ENCODE measurements at places on chromosomes 5 and 9. TPM values are rescaled to one million over a fixed set of nuclear protein-coding genes. Genes with fewer than 3 reads are reported as not detected.

DNA sequence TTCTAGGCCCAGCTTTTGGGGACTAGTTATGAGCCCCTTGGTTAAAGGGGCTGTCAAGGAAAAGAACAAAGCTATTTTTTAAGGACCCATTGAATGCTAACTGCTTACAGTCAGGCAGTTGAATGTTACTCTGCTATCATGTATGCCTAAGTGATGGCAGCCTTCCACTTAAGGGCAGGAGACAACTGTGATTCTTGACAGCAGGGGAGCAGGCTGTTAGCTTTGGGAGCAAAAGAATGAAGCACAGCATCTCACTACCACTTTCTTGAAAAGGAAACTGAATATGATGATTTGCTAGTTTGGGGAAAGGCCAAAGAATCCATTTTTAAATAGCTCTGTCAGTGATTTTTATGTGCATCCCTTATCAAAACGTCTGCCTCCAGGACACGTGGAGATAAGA, 221.6 kb downstream of the SH3GL2 start:
- DNase-seq, result no peak

GRCh38 chr9:107994648-107995047, 505.1 kb upstream of the KLF4 start:
- no peak for DNase-seq

Gene TRIP13
- total RNA-seq, result 1.2 TPM

Gene LURAP1L
- total RNA-seq, result 21.7 TPM

Gene PFN3
- total RNA-seq, result not detected

- no peak for DNase-seq
These were observed 125.0 kb upstream of the SLC12A2 start for GRCh38 chr5:127958421-127959011.

Gene KLF9
- total RNA-seq, result 105 TPM

DNA sequence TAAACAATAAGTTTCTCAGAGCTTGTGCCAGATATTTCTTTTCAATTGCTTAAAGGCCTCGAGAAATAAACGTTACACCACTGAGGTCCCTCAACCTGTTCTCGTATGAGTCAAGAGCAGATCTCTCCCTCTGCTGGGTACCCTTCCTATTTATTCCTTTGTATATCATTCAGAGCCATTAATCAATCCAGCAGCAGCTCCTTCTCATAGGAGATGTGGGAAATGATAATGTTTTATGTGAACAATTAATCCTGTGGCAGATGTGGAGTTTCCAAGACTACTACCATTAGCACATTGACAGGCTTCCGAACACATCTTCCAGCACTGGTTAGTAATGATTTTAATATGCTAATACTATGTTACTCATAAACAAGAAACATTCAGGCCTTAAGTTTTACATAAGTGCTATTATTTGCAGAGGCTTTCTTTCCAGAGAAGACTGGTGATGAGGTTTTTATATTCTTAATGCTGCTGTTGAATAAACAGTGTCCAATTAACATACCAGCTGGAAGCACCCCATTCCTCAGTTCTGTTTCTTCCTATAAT, 196.5 kb downstream of the ZNF608 start:
- no peak for DNase-seq

Gene NEUROG1
- total RNA-seq, result not detected

- DNase-seq, result no peak
These were observed 77.7 kb downstream of the DNAH5 start for GRCh38 chr5:13866792-13867191.

- DNase-seq, result no peak
These were observed 44.3 kb downstream of the FOXB2 start for GRCh38 chr9:77063645-77064285.

DNA sequence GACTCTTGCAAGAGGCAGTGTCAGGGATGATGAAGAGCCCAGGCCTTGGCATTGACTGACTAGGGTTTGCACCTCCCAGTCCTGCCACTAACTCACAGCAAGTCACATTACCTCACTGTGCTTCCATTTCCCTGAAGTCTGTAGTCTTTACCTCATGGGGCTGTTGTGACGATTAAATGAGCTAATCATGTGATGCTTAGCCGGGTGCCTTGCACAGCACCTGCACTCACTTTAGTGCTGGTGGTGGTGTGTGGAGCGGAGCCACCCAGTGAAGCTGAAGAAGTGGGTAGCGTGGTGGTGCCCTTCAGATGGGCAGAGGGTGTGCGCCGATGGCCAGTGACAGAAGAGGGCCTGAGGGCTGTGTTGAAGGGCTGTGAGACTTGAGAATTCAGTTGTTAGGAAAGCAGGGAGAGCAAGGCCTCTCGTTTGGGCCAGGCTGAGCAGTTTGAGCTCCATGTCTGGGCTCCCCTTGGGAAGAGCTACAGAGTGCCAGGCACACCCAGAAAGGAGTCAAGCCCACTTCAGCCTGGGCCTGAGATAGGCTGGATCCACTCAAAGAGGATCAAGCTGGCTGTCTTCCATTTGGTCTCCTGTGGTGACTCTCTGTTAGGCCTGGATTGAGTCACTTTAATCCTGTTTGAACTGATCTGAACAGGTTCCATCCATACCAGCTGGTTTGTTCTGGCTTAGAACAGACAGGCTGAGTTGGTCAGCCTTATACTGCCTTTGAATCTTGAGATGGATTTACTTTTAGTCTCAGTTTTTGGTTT, 42.5 kb downstream of the RALGPS1 start:
- DNase-seq, result no peak

Data from mesenteric fat pad (tissue), 1 donor.